ENCODE measurements at places on chromosomes 5 and 9.

GRCh38 chr9:99057665-99058625 lies 47.0 kb upstream of the TGFBR1 start:
- no peak for DNase-seq

- DNase-seq = no peak
Observed at GRCh38 chr9:6680797-6681146, 35.2 kb upstream of the GLDC start.

DNA sequence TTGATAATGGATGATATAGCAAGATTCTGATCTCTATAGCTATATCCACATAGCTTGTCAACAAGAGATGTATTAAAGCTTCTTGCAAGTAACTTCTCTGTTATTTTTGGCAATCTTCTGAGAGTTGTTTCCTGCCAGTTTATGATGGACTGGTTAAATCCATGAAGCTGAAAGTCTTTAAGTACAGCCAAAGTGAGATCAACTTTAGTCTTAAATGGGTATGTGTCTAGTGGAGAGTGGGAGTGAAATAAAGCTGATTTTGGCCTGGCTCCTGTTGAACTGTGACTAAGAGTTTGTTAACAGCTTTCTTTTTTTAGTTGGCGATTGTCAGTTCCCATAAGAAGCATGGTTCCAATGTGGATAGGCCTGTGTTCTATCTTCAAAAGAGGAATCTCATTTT lies 350.9 kb upstream of the PCSK5 start:
- no peak for DNase-seq

DNA sequence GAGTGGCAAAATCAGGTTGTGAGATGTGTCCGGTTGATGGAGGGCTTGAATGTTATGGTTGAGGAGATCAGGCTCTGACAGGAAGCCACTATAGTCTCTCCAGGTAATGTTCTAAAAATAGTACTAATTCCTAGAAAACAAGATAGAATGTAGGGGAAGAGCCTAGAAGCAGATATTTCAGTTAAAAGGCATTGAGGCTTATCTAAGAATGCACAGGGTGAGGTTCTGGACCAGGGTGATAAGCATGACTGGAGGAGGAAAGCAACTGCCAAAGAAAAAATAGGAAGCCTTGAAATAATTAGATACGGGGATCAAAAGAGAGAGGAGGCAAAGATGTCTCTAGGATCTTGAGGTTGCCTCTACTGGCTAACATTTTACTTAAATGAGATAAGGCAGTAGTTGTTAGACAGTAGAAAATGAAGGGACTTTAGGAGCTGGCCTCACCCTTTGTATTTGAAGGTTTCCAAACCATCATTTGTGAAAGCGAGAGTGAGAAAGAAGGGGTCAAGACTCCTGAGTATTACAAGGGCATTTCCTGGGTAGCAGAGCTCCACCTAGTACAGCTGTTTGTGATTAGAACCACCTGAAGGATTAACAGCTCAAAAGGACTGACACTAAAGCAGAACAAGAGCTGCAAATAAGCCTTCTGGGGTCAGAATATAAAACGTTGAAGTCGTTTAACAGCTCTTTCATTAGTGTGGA lies 15.4 kb upstream of the ARL15 start:
- DNase-seq = no peak

DNA sequence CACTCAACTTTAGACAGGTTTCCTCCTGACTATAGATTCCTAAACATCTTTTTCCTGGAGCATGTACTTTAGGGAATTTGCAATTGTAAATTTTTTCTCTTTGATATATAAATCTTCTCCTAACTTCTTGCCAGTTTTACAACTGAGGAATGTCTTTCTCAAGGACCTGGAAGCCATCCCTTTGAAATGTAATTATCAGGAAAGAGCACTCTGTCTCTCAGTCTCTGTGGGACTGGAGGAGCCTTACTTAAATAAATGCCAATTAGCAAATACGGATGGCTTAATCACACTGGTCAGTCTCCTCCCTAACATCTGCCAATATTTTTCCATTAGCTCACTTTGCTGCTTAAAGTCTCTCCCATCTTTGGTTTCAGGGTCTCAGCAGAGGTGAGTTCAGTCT lies 344.3 kb upstream of the ARRDC3 start:
- DNase-seq = no peak
